ENCODE measurements at places on chromosomes 6 and 20. TPM values are rescaled to one million over a fixed set of nuclear protein-coding genes. Genes with fewer than 3 reads are reported as not detected.

EDN1 gene
- 36.7 TPM for total RNA-seq

PEX7 gene
- 4.8 TPM for total RNA-seq

CST5 gene
- not detected for total RNA-seq

PTPRK gene
- total RNA-seq = 12.1 TPM

NRSN1 gene
- total RNA-seq = not detected

VGLL2 gene
- not detected for total RNA-seq

FOXQ1 gene
- total RNA-seq = 6.2 TPM

CST4 gene
- not detected for total RNA-seq

ARID1B gene
- total RNA-seq = 13.9 TPM

MAS1 gene
- not detected for total RNA-seq

HLA-DQA1 gene
- total RNA-seq = not detected

RUNX2 gene
- 2.0 TPM for total RNA-seq

ACTL10 gene
- not detected for total RNA-seq

NMBR gene
- total RNA-seq = not detected
